Activated T-helper 2 cell treated with anti-CD3 and anti-CD28 coated beads, Interferon-gamma antibody, Interleukin-2, Interleukin-4, amounts not matched to agents 10 μg/mL and 5 μg/mL and 100 μg/mL, durations not matched to agents 14 hours and 24 hours and 36 hours (primary cell): ENCODE measurements at places on chromosomes 7 and 10.

GRCh38 chr7:97021747-97022490 lies 2.7 kb downstream of the DLX5 start:
- no peak for DNase-seq

DNA sequence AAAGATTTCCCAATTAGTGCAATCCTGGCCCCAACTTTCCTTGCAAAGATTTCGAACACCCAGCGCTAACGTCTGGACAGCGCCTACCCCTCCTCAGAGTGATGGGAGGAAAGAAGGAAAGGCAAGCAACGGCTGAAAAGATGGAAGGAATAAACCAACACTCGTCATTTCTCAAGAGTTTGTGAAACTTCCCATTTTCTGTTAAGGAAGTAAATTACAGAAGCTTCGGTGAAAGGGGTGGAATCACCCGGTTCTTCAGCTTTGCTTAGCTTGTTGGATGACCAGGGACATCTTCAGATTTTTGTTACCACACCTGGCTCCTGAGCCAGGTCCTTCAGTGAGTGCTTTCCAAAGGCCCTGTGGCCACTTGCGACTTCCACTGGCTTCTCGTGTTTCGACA lies 313.1 kb downstream of the SKIDA1 start:
- no peak for DNase-seq

GRCh38 chr10:108708363-108708762 lies 1214.9 kb downstream of the XPNPEP1 start:
- no peak for DNase-seq

DNA sequence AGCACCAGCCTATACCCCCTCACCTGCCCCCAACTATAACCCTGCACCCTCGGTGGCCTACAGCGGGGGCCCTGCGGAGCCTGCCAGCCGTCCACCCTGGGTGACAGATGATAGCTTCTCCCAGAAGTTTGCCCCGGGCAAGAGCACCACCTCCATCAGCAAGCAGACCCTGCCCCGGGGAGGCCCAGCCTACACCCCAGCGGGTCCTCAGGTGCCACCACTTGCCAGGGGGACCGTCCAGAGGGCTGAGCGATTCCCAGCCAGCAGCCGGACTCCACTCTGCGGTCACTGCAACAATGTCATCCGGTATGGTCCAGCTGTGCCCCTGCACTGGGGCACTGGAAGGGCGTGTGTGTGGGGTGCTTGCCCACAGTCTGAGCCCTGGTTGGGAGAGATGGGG lies 40.0 kb upstream of the BMPR1A start:
- no peak for DNase-seq

DNA sequence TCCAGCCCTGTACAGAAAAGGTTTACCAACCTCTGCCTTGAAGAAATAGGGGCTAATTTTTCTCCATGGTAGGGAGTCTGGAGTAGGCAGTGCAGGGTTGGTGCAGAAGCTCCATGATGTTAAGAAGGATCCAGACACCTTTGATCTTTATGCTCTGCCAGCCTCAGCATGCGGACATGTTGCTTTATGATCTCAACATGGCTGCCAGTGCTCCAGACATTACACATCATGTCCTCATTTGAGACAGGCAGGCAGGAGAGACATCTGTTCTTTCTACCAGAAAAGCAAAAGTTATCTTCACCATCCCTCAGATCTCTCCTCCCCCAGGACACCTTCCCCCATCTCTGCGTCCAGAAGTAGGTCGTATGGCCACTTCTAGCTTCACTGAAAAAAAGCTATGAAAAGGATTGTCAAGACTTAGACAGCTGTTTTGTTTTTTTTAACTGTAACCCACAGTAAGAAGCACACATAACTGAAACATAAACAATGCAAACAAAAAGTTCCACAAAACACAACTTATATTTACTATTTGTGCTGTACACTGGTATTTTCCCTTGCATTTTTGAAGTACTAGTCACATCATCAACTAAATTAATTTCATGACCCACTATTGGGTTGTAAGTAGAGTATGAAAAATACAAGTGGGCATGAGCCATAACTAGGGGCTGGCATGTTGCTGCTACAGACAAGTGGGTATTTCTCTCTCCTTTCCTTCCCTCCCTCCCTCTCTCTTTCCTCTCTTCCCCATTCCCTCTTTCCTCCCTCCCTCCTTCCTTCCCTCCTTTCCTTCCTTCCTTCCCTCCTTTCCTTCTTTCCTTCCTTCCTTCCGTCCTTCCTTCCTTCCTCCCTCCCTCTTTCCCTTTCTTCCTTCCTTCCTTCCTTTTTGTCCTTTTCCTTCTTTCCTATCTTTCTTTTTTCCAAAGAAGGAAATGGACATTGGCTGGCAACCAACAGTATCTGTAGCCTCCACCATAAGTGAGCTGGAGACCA lies 2.6 kb upstream of the RASSF4 start:
- peak; percentile 0 for DNase-seq
